ENCODE measurements at places on chromosomes 4 and X.

GRCh38 chr4:19831644-19832285 lies 419.9 kb upstream of the SLIT2 start:
- H3K36me3 ChIP-seq: no peaks in the 10 kb centered on the region
- H3K27me3 ChIP-seq: no peaks in the 10 kb centered on the region
- DNase-seq: no peak

GRCh38 chr4:84966382-84967242 lies at the start of gene WDFY3:
TSS of gene WDFY3 (minus strand) at chr4:84966690. CDS start at chr4:84860591, 106,099 bp downstream.
- no peaks in the 10 kb centered on the region for H3K27me3 ChIP-seq
- H3K4me1 ChIP-seq: no peaks in the 10 kb centered on the region
- H3K4me3 ChIP-seq: no peak within 1 kb of the TSS
- H3K36me3 ChIP-seq: no peaks in the 10 kb centered on the region
- DNase-seq: no peak

DNA sequence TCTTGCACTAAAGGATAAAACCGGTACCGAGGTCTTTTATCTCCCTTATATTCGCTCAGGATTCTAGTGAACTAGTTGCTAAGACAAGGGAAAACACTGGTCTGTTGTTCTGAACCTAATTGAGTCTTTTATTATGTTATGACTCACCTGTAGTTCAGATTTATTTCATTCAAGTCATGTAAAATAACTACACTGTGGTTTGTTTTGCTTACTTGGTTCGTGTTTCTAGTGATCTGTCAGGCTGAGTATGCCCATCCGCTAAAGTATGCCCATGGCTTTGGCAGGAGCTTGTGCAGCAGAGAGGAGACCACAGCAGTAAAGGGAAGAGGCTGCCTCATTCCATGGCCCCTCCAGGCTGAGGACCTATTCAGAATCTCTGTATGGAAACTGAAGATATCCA lies 126.1 kb downstream of the AFF1 start:
- no peak overlapping the region for H3K4me3 ChIP-seq
- DNase-seq: no peak
- no peaks in the 10 kb centered on the region for H3K4me1 ChIP-seq
- H3K27ac ChIP-seq: no peak overlapping the region
- H3K36me3 ChIP-seq: peaks cover 32% of the 10 kb centered on the region

GRCh38 chr4:11566444-11567022 lies 137.8 kb upstream of the HS3ST1 start:
- H3K36me3 ChIP-seq: no peaks in the 10 kb centered on the region
- DNase-seq: no peak
- no peaks in the 10 kb centered on the region for H3K27me3 ChIP-seq

DNA sequence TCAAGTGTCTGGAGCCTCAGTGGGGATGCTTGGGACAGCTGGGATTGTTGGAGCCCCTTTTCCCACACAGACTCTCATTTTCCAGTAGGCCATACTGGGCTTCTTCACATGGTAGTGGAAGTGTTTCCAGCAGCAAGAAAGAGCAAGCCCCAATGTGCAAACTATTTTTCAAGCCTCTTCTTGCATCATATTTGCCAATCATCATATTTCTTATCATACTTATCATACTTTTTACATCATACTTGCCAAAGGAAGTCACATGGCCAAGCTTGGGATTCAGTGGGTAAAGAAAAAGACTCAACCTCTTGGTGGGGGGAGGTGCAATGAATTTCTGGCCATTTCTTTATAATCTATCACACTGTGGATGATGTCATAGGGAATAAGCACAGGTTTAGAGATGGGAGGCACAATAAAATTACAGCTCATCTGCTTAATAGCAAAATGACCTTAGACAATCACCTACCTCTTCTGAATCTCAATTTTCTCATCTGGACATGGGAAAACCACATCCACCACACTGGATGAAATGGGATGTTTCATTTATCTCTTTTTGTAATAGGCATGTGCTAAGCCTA lies 174.2 kb downstream of the MID1IP1 start:
- no peaks in the 10 kb centered on the region for H3K27me3 ChIP-seq
- no peaks in the 10 kb centered on the region for H3K4me1 ChIP-seq
- no peak for DNase-seq
- H3K4me3 ChIP-seq: no peak overlapping the region

DNA sequence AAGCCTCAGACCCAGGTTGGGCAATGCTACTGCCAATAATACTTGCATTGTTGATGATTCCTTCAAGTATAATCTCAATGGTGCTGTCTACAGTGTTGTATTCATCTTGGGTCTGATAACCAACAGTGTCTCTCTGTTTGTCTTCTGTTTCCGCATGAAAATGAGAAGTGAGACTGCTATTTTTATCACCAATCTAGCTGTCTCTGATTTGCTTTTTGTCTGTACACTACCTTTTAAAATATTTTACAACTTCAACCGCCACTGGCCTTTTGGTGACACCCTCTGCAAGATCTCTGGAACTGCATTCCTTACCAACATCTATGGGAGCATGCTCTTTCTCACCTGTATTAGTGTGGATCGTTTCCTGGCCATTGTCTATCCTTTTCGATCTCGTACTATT lies 7.4 kb downstream of the LPAR4 start:
- H3K4me1 ChIP-seq: no peaks in the 10 kb centered on the region
- no peaks in the 10 kb centered on the region for H3K27me3 ChIP-seq
- no peak overlapping the region for H3K4me3 ChIP-seq
- no peak for DNase-seq
- H3K36me3 ChIP-seq: no peaks in the 10 kb centered on the region
- no peak overlapping the region for H3K27ac ChIP-seq

GRCh38 chr4:174255786-174256185 lies 27.7 kb downstream of the FBXO8 start:
- no peak overlapping the region for H3K27ac ChIP-seq
- H3K36me3 ChIP-seq: peaks cover 7% of the 10 kb centered on the region
- H3K4me1 ChIP-seq: no peaks in the 10 kb centered on the region
- no peaks in the 10 kb centered on the region for H3K27me3 ChIP-seq
- DNase-seq: no peak

- H3K36me3 ChIP-seq: peaks cover 89% of the 10 kb centered on the region
- peaks cover 38% of the 10 kb centered on the region for H3K4me1 ChIP-seq
- H3K4me3 ChIP-seq: no peak overlapping the region
- no peak for DNase-seq
- H3K27me3 ChIP-seq: no peaks in the 10 kb centered on the region
These were observed 6.2 kb downstream of the NCAPG start for GRCh38 chr4:17817027-17817426.

- H3K27ac ChIP-seq: no peak overlapping the region
- no peaks in the 10 kb centered on the region for H3K36me3 ChIP-seq
- H3K27me3 ChIP-seq: no peaks in the 10 kb centered on the region
- H3K4me1 ChIP-seq: no peaks in the 10 kb centered on the region
These were observed 188.8 kb downstream of the PPP3CA start for GRCh38 chr4:101158507-101158906.

DNA sequence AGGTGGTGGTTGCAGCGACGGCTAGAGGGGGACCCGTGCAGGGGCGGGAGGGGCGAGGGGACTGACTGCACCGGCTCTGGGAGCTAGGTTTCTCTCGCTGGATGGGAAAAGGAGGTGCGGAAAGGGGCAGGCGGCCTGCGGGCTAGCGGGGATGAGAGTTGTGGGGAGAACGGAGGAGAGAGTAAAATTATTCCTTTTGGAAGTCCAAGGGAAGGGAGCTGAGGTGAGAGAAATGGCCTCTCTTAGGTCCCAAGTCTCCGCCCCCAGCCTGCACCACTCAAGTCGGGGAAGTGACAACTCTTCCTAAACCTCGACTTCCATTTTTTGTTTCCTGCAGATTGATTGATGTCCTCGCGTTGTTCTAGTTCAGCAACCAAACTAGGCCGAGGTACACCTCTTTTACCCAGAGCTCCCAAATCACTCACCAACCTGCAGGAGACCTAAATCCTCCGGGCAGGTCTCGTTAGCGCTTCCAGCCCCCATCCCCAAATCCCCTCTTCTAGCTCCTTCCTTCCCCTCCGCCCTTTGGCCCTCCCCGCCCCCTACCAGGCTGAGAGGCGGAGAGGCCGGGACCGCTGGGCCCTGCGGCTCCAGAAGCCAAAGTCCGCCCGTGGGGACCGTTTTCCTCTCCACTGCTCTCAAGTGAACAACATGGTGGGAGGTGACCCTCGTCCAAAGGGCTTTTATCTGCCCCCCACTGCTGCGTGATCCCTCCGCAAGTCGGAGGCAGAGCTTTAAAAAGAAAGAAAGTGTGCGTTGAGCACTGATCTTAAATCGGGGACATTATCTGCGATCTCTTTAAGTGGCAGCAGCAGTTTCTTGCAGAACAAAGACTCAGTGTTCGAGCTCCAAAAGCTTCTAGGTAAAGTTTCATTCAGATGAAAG lies 7.3 kb downstream of the PITX2 start:
- H3K27me3 ChIP-seq: no peaks in the 10 kb centered on the region
- DNase-seq: no peak
- no peak overlapping the region for H3K4me3 ChIP-seq
- no peaks in the 10 kb centered on the region for H3K36me3 ChIP-seq

- no peak overlapping the region for H3K4me3 ChIP-seq
- H3K4me1 ChIP-seq: no peaks in the 10 kb centered on the region
- H3K27ac ChIP-seq: no peak overlapping the region
These were observed 161.6 kb upstream of the MID1 start for GRCh38 chrX:10781847-10782530.

GRCh38 chr4:95594629-95595028 lies 45.9 kb upstream of the UNC5C start:
- no peaks in the 10 kb centered on the region for H3K36me3 ChIP-seq
- no peaks in the 10 kb centered on the region for H3K4me1 ChIP-seq
- H3K27ac ChIP-seq: no peak overlapping the region
- DNase-seq: no peak

- H3K27ac ChIP-seq: no peak overlapping the region
- H3K27me3 ChIP-seq: no peaks in the 10 kb centered on the region
- no peaks in the 10 kb centered on the region for H3K4me1 ChIP-seq
- H3K4me3 ChIP-seq: no peak overlapping the region
- DNase-seq: no peak
- H3K36me3 ChIP-seq: no peaks in the 10 kb centered on the region
These were observed 291.6 kb upstream of the ARSJ start for GRCh38 chr4:114271031-114271430.

DNA sequence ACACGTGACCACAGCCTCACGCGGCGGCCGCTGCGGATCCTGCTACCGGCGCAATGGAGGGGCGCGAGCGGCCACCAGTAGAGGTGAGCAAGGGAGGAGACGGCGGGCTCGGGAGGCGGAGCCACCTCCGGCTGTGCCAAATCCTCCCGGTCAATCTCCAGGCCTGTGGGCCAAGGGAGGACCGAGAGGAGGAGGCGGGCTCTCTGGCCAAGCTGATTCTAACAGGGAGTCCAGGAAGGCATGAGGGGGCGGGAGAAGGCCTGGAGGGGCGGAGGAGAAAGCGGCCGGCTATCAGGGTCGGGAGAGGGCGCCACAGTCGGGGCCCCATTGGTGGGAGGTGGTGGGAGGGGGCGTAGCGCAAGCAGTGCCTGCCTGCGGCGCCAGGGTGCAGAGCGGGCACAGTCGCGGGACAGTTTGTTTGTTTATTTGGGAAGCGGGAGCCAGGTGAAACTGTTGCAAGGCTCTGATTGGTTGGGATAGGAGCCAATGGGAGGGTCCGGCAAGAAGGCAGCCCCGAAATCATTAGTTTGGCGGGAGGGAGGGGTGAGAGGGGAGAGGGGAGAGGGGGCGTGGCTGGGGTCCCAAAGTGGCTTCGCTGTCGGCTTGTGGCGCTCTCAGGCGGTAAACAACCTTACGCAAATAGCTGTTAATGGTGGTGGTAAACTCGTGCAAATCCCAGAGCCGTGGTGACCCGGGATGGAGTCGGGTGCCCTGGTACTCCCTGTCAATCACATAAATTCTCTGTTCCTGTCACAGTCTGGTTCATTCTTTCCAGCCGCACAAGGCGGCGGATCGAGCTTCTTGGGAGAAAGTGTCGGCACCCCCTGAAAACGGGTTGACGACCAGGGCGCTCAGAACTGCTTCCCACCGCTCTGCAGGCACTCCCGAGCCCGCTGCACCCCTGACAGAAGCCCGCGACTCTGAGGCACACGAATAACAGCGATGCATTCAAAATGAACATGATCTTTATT lies at the start of gene IRS4:
Gene IRS4 (minus strand): TSS at position 55 of the 971 bp plus-strand sequence.
- no peaks in the 10 kb centered on the region for H3K27me3 ChIP-seq
- no peak for DNase-seq
- no peaks in the 10 kb centered on the region for H3K4me1 ChIP-seq
- no peaks in the 10 kb centered on the region for H3K36me3 ChIP-seq
- H3K27ac ChIP-seq: no peak within 1 kb of the TSS

- H3K4me3 ChIP-seq: no peak overlapping the region
- no peak for DNase-seq
- H3K27me3 ChIP-seq: no peaks in the 10 kb centered on the region
- peak overlapping the region; percentile 50 for H3K27ac ChIP-seq
- H3K36me3 ChIP-seq: no peaks in the 10 kb centered on the region
These were observed 52.8 kb upstream of the ANKRD17 start for GRCh38 chr4:73311428-73311827.

GRCh38 chr4:148344352-148344751 lies 97.9 kb downstream of the NR3C2 start:
- no peaks in the 10 kb centered on the region for H3K4me1 ChIP-seq
- no peak overlapping the region for H3K27ac ChIP-seq
- DNase-seq: no peak
- no peak overlapping the region for H3K4me3 ChIP-seq
